ENCODE measurements at places on chromosomes 7 and 10.

GRCh38 chr10:49090696-49091380 is 24.5 kb downstream of the VSTM4 start:
- H3K4me1 ChIP-seq = no peaks in the 10 kb centered on the region
- peaks cover 5% of the 10 kb centered on the region for H3K27me3 ChIP-seq
- H3K27ac ChIP-seq = no peak overlapping the region
- H3K4me3 ChIP-seq = no peak overlapping the region
- H3K36me3 ChIP-seq = no peaks in the 10 kb centered on the region

- peaks cover 30% of the 10 kb centered on the region for H3K27me3 ChIP-seq
- no peaks in the 10 kb centered on the region for H3K36me3 ChIP-seq
- no peak for DNase-seq
Measured at GRCh38 chr10:69786791-69787190, 14.9 kb upstream of the COL13A1 start.

GRCh38 chr7:13159467-13160184 is 472.2 kb downstream of the ARL4A start:
- H3K36me3 ChIP-seq = no peaks in the 10 kb centered on the region
- H3K27ac ChIP-seq = no peak overlapping the region
- H3K4me3 ChIP-seq = no peak overlapping the region
- H3K27me3 ChIP-seq = peaks cover 4% of the 10 kb centered on the region
- no peaks in the 10 kb centered on the region for H3K4me1 ChIP-seq

GRCh38 chr10:91049296-91049987 is 128.6 kb upstream of the ANKRD1 start:
- H3K27ac ChIP-seq = no peak overlapping the region
- H3K4me1 ChIP-seq = no peaks in the 10 kb centered on the region
- DNase-seq = no peak
- no peak overlapping the region for H3K4me3 ChIP-seq
- no peaks in the 10 kb centered on the region for H3K36me3 ChIP-seq
- peaks cover 16% of the 10 kb centered on the region for H3K27me3 ChIP-seq

DNA sequence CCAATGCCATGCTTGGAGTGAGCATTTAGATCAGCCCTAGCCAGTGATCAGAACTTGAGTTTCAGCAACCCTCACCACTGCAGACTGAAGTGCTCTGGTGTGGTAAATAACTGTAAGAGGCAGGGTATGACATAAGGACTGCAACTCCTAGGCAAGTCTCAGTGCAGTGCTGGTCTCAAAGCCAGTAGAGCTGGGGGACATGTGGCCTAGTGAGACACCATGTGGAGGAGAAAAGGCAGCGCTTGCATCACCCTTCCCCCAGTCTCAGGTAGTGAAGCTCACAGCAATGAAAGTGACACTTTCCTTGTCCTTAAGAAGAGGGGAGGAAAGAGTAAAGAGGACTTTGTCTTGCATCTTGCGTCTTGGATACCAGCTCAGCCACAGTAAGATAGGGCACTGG is 386.8 kb upstream of the POT1 start:
- H3K4me3 ChIP-seq = no peak overlapping the region
- no peak for DNase-seq
- H3K4me1 ChIP-seq = no peaks in the 10 kb centered on the region
- H3K36me3 ChIP-seq = no peaks in the 10 kb centered on the region

Data from activated naive CD4-positive, alpha-beta T cell treated with anti-CD3 and anti-CD28 coated beads, Interleukin-2, amount 10 ng/mL, durations not matched to agents 7 days and 5 days (primary cell).